ENCODE measurements at places on chromosomes 16 and 17. TPM values are rescaled to one million over a fixed set of nuclear protein-coding genes. Genes with fewer than 3 reads are reported as not detected.

DNA sequence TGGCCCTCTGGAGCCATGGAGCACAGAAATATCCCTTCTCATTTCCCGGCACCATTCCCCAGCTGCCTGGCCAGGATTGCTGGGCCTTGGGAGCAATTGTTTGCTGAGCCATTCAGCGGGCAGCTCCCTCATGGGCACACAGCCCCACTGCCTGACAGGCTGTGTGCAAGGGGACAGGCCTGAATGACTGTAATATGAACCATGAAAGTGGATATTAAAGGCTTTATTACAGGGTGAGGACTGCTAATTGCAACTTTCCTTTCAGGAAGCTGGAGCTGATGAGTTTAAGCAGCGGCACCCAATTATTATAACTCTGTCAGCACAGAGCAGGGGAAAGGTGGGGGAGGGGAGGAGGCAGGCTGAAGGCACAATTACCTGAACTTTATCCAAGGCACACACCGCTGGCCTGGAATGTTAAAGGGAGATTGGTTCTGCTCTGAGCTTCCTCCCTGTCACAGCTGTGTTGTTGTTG, 159.8 kb upstream of the SDK2 start:
- no peak for DNase-seq

DNA sequence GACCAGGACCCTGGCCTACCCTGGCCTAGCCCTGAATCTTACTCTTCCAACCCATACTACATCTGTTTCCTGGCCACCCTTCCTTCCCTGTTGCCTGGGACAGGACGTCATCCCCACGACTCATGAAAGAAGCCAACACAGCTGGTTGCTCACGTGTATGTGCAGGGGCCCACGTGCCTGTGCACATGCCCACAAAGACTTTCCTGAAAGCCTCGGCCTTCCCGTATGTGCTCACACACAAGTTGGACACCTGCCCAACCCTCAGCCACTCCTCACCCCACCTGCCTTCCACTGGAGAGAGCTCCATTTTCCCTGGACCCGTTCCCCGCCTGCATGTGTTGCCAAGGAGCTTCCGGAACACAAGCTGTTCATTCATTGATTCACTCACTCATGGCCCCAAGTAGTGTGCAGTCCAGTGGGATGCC, 7.0 kb downstream of the PLXDC1 start:
- DNase-seq, result no peak

PRSS53 gene
- 1.3 TPM for total RNA-seq

NLRC5 gene
- total RNA-seq, result 9.8 TPM

BHLHA9 gene
- total RNA-seq, result not detected

Data from NCI-H460 (cell line).